COR-L47 (cell line): ENCODE measurements at places on chromosomes 12 and 14.

- no peak for DNase-seq
These were observed 23.3 kb downstream of the MDM2 start for GRCh38 chr12:68831272-68831671.

DNA sequence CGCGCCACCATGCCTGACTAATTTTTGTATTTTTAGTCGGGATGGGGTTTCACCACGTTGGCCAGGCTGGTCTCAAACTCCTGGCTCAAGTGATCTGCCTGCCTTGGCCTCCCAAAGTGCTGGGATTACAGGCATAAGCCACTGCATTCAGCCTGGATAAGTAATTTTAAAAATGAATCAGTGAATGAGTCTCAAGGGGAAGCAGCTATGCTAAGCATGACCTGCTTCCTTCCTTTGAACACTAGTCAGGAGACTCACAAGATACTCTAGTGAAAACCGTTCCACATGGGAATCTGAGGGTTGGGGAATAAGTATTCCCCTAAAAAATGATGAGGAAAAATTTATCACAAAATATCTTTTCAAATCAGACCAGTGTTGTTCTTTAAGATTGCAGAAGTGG lies 10.7 kb upstream of the FAM234B start:
- no peak for DNase-seq

GRCh38 chr14:58145936-58146335 lies 6.1 kb downstream of the ARMH4 start:
- DNase-seq: no peak

DNA sequence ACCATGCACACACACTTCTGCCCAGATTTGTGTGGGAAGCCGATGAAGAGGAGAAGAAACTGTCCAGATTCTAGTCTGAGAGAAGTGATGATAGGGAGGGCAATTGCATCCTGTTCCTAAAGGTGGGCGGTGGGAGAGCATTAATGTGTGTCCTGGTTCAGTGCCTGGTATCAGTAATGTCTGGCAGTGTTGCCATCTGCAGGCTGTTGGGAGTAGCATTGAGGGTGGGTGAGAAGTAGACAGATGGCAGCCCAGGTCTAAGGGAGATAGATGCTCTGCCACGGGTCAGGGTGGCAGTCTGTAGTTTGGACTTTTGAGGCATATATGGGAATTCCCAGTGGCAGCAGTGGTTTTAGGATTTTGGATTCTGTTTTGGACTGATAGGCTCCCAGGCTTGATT lies 156.4 kb downstream of the ETNK1 start:
- DNase-seq: no peak

DNA sequence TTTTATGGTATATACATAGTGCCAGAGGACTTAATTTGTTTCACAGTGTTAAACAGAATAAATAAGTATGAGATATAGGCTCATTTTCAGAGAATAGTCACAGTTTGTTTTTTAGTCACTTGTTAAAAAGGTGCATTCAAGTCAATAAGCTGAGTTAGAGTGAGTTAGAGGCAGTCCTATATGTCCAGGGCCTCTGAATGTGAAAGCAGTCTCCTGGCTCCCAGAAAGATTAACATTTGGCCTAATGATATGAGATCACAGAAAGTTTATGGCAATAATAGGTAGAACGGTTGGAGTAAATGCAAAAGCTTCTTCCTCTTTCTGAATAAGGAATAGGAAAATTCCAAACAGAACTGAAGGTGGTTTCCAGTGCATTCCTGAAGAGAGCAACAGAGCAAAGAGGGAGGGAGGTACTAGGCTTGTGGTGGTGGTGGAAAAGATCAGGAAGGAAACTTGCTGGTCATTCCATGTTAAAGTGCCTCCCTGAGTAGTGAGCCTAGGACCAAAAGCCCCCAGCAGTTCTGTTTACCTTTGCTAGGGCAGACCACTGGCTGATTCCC lies 54.4 kb downstream of the SLC38A4 start:
- DNase-seq: no peak

DNA sequence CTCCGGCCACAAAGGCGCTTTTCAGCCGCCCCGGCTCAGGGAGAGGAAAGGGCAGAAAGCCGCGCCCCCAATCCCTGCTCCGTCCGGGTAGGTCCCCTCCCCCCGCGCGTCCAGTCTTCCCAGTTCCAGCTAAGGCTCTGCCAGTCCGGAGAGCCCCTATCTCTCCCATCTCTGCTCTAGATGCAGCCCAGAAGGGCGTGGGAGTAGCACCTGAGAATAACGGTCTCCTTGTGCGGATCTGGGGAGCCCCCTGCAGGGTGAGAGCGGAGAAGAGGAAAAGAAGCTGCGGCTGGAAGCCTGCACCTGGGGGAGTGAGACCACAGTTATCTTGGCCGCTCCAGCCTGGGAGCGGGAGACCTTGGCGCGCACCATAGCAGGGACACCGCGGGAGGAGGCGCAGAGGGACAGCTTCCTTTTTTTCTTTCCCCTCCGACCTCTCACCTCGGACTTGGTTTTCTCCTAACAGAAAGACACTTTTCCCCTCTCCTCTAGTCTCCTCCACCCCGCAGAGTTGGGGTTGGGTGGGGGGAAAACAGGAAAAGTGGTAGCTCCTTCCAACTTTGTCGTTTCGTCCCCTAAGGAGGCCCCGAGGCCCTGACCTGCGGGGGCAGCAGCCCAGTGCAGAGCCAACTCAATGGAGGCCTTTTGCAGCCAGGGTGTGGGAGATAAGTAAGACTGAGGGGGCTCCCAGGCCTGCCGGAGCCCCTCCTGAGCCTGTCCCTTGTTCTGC lies 2.4 kb downstream of the DHH start:
- DNase-seq: no peak

GRCh38 chr14:72677664-72678063 lies 216.2 kb downstream of the DPF3 start:
- no peak for DNase-seq

GRCh38 chr12:108759924-108760323 lies 28.6 kb upstream of the CORO1C start:
- DNase-seq: no peak

DNA sequence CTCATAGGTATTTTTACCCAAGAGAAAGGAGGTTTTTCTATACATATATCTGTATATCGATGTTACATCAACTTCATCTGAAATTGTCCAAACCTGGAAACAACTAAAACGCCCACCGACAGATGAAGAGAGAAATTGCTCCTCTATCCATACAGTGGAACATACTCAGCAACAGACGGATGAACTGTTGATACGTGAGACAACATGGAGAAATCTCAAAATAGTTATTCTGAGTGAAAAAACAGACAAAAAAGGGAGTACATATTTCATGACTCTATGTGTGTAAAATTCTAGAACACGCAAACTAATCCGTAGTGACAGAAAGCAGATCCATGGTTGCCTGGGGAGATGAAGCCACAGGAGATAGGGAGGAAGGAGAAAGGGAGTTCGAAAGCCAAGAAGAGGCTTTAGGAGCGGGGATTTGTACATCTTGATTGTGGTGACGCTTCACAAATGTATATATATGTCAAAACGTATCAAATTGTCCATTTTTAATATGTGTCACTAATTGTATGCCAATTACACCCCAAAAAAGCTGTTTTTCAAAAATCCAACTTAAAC lies 37.6 kb upstream of the C14orf180 start:
- DNase-seq: no peak

- no peak for DNase-seq
These were observed 38.3 kb downstream of the MYO1H start for GRCh38 chr12:109386059-109386433.

DNA sequence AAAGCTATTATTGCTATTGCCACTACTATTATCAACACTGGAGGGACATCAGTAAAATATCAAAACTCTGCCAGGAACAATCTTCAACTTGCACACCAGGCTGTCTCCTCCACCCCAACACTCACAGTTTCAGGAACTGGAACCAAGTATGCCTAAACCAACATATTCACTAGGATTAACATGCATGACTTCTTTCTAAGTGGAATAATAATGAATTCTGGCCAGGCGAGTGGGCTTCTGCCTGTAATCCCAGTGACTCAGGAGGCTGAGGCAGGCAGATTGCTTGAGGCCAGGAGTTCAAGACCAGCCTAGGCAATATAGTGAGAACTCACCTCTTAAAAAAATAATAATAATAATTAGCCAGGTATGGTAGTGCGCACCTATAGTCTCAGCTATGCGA lies 58.1 kb downstream of the TBX5 start:
- no peak for DNase-seq

DNA sequence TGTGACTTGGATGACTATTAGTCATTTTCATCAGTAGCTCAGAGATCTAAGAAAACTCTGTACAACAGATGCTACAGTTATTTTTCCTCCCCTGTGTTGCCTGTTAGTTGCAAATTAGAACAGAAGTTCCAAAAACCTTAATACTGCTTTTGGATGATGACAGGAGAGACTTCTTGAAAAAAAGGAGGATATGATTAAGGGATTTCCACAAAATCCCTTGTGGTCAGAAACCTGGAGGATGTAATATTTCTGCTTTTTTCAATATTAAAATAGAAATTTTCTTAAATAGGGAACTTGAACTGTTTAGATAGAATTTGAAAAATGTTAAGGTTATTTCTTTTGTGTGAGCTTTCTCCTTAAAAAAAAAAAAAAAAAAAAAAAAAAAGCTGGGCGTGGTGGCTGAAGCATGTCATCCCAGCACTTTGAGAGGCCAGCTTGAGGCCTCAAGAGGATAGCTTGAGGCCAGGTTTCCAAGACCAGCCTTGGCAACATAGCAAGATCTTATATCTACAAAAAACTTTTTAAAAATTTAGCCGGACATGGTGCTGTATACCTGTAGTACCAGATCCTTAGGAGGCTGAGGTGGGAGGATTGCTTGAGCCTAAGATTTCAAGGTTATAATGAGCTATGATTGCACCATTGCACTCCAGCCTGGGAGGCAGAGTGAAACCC lies 14.1 kb downstream of the CMAS start:
- no peak for DNase-seq

DNA sequence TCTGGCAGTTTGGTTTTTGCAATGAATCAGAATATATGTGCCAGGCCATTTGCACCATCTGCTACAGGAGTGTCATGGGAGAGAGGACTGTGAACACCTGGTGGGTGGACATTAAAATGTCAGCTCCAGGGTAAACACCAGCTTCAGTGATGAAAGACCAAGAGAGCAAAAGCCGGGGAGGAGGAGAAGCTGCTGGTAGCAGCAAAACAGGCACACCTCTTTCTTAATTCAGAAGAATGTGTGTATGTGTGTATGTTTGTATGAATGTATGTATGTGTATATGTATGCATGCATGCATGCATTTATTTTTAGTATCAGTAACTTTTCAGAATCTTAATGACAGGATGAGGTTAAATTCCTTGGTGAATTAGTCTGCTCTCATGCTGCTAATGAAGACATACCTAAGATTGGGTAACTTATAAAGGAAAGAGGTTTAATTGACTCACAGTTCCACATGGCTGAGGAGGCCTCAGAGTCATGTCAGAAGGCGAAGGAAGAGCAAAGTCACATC lies 357.4 kb upstream of the PRICKLE1 start:
- DNase-seq: no peak

GRCh38 chr12:48678551-48679185 lies 3.4 kb downstream of the KANSL2 start:
- no peak for DNase-seq

GRCh38 chr14:99099051-99099787 lies 172.8 kb downstream of the BCL11B start:
- no peak for DNase-seq

DNA sequence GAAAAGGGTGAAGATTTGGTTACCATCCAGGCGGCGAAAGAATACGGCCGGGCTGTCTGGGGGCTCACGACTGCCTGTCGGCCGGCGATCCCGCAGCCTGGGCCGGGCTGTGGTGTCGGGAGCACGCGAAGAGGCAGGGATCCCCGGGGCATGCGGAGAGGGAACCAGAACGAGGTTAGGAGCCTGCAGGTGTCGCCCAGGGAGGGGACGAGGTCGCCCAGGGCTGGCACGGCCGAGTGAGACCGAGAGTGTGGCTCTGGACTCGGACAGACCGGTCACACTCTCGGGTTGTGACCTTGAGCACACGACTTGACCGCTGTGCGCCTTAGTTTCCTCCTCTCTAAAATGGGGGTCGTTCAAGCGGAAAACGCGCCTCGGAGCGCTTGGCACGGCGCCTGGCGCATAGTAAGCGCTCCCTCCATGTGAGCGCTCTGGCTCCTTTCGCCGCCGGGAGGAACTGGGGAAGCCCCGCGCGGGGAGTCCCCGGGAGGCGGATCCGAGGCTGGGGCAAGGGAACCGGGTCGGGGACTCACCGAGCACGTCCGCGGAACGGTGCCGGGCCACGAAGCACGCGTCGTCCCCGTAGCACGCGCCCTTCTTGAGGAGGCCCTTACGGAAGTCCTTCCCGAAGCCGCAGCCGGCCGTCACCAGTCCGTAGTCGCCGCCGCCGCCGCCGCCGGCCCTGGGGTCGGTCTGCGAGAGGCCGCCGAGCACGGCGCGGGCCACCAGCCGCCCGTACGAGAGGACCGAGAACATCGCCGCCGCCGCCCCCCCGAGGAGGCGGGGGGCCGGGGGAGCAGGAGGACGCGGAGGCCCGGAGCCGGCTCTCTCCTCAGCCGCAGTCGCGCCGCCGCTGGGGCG lies 612 bp downstream of the PPTC7 start:
- DNase-seq: peak; percentile 34

- peak; percentile 42 for DNase-seq
These were observed 732 bp downstream of the ZNF664 start for GRCh38 chr12:123973552-123974341.

DNA sequence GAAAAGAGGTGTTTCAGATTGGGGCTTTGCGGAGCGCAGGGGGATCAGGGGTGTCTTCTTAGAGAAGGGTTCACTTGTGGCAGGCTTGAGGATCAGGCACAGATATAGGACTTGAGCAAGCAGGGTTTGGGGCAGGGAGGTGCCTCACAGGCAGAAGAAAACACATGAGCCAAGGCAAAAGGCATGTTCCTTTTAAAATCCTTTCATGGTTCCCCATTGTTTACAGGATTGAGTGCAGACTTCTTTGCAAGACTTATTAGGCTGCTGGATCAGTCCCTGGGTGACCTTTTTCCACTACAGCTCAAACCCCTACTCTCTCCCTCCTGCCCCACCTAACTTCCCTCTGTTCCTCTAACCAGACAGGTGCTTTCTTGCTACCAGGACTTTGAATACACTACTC lies 19.7 kb downstream of the HSPB8 start:
- DNase-seq: no peak

- no peak for DNase-seq
These were observed 132.2 kb downstream of the ANO4 start for GRCh38 chr12:100926669-100927248.

GRCh38 chr14:73463411-73463810 lies 5.1 kb upstream of the NUMB start:
- DNase-seq: no peak

DNA sequence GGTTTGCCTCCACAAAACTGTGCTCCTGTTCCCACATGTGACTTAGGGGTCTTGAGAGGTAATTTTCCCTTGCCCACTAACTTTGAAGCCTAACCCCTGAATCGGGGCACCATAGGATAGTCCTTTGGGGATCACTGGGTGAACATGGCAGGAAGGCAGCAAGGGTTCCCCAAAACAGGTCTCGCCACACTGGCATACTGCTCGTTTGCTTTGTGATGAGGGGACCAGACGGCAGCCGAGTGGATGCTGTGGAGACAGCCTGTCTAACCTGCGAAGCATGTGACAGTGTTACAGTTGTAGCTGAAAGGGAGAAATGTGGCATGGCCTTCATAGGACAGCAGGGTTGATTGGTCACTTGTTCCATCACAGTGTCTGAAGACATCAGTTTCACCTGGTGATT lies 42.4 kb downstream of the UBE3B start:
- no peak for DNase-seq

- no peak for DNase-seq
These were observed 614 bp upstream of the NACA start for GRCh38 chr12:56725723-56726102.

- DNase-seq: no peak
These were observed 69.9 kb downstream of the PLXNC1 start for GRCh38 chr12:94218233-94218632.

- DNase-seq: no peak
These were observed 183.7 kb downstream of the TMTC3 start for GRCh38 chr12:88325816-88326189.

- no peak for DNase-seq
These were observed 83.3 kb upstream of the KCNH3 start for GRCh38 chr12:49455501-49455900.
